ENCODE measurements at places on chromosomes 1 and 21.

- DNase-seq: no peak
Observed at GRCh38 chr1:94754095-94754494, 66.1 kb upstream of the SLC44A3 start.

DNA sequence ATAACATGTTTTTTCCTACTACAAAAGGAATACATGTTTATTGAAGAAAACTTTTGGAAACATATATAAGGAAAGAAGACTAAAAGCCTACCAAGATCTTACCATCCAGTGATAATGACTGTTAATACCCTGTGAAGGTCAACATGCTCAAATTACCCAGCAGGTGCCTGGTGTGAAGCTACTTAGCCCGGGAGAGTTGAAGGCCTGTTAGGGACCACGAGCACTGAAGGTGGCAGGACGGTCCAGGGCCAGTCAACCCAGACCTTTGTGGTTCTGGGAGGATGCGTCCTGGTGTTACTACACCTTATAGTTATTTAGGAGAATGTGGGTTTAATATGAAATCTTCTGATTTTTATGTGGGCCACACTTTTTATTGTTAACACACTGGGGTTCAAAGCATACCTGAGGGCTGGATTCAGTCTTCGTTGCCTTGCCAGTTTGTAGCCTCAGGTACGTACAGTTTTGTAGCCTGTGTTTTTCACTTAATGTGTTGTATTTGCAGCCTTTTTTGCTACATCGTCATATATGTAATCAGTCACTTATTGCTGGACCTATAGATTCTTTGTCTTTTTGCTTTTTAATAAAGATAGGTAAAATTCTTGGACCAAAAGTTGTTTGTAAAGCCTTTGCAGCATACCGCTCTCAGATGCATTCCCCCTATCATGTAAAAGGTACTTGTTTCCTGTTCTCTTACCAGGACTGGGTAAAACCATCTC, 9.8 kb downstream of the ITSN1 start:
- DNase-seq: no peak

DNA sequence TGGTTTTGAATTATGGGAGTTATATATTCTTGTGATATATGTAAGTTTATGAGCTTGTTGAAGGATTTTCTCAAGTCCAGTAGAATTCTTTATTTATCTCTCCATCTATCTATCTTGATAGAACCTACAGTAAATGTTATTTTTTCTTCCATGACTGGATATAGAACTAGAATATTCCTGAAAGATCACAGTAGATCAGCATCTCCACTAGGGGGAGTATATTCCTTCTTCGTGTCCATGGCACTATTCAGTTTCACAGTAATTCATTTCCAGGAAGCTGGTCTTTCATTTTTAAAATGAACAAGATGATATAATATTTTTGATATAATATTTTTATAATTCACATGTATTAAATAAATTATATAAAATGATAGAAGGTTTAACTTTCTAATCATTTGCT, 18.8 kb downstream of the TMPRSS15 start:
- DNase-seq: no peak

- no peak for DNase-seq
Observed at GRCh38 chr21:26844258-26845065, 747 bp downstream of the ADAMTS1 start.

- no peak for DNase-seq
Observed at GRCh38 chr1:68173936-68174737, 58.2 kb downstream of the WLS start.

DNA sequence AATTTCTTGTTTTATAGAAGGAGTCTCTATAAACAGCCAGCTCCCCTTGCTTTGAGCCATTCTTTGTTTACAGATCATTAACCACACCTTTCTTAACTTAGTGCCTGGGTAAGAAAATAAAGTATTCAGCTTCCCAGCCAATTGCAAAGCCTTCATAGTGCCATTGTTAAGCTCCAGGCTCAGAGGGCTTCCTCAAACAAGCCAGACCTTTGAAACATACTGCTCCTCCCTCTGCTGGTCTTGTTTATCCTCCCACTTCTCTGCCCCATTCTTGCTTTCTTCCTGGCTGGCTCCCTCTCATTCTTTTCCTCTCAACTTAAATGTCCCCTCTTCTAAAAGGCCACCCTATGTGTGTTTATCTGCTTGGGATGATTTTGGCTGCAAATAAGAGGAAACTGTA, 319.4 kb upstream of the ST6GALNAC5 start:
- no peak for DNase-seq

- DNase-seq: no peak
Observed at GRCh38 chr1:245277276-245277675, 122.5 kb downstream of the KIF26B start.

GRCh38 chr1:116712510-116712909, 41.7 kb upstream of the CD2 start:
- no peak for DNase-seq

Data from CD4-positive, alpha-beta T cell treated with Interleukin-4 for 4 hours (primary cell).